Heart left ventricle (tissue), 16 donors: ENCODE measurements at places on chromosomes 5 and 9.

DNA sequence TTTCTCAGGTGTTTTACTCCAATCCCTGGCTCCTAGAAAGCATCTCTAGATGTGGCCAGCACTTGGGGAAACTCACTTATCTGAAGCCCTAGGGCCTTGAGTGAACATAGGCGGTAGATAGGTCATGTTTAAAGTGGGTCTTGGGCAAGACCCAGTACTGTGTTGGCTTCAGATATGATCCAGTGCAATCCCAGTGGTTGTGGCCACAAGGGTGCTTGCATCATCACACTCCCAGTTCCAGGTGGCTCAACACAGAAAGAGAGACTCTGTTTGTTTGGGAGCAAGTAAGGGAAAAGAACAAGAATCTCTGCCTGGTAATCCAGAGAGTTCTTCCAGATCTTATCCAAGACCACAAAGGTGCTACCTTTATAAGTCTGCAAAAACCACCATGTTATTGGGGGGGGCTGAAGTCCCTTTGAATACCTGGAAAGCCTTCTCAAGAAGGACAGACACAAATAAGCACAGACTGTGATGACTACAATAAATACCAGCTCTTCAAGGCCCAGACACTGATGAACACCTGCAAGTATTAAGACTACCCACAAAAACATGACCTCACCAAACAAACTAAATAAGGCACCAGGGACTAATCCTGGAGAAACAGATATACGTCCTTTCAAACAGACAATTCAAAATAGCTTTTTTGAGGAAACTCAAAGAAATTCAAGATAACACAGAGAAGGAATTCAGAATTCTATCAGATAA is 114.7 kb downstream of the LURAP1L start:
- DNase-seq, result no peak

DNA sequence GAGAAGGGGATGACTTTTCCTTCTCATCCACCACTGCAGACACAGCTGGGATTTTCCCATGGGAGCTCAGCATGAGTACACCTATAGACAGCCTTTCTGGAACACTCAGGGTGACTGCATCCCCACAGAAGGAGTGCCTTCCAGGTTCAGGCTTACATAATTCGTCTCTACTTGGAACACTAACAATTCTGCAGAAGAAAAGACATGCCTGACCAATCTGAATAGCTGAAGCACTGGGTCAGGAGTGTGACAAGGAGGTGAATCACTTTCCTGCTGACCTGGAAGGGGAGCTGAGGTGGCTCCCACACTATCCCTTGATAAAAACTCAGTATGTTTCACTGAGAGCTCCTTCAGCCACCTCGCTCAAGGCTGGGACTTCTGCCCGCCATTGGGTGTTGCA is 425.3 kb downstream of the TLR4 start:
- no peak for DNase-seq

DNA sequence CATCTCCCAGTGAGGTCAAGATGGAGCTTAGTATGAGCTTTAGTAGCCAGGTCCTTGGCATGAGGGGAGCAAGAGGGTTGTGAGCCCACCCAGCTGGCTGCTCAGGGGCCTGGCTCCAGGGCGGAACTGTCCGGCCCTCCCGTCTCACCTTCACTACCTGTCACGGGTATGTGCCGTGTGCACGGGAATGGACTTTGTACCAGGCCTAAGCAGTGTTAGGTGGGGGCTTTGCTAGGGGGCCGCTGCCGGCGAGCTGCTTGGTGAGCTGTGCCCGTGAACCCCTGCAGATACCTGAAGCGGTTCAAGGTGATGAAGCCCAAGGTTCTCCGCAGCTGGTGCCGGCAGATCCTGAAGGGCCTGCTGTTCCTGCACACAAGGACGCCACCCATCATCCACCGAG is 46.7 kb downstream of the WNK2 start:
- no peak for DNase-seq

DNA sequence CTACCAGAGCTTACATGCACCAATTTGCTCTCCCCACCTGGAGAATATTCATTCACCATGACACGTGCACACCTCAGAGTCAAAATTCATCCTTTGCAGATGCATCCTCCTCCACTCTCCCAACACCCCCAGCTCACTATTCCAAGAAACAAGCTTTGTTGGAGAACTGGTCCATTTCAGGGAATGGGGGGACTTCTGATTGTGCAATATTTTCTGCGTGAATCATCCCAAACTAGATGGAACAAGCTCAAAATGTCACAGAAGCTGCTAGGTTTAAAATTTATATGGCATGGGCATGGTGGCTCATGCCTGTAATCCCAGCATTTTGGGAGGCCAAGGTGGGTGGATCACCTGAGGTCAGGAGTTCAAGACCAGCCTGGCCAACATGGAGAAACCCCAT is 3.6 kb downstream of the GLDC start:
- no peak for DNase-seq

- no peak for DNase-seq
Measured at GRCh38 chr5:115389799-115390382, 93.4 kb upstream of the CCDC112 start.
